ENCODE measurements at places on chromosomes 1 and 21.

GRCh38 chr1:113101588-113101987 is 28.6 kb downstream of the LRIG2 start:
- DNase-seq, result no peak

GRCh38 chr1:232428036-232428645 is 201.8 kb downstream of the SIPA1L2 start:
- no peak for DNase-seq

DNA sequence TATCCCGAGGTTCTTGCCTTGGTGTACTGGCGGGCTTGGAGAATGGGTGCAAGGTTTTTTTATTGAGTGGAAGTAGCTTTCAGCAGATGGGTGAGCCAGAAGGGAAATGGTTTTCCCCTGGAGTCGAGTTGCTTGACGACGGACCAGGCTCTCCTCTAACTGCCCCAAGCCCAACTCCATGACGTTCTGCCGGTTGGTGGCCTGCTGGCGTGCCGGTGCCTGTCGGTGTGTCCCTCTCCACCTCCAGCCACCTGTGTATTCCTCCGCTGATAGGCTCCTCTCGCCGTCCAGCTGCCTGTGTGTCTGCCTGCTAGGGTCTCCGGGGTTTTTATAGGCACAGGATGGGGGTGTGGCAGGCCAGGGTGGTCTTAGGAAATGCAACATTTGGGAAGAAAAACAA is 34.3 kb upstream of the PTGFRN start:
- no peak for DNase-seq

DNA sequence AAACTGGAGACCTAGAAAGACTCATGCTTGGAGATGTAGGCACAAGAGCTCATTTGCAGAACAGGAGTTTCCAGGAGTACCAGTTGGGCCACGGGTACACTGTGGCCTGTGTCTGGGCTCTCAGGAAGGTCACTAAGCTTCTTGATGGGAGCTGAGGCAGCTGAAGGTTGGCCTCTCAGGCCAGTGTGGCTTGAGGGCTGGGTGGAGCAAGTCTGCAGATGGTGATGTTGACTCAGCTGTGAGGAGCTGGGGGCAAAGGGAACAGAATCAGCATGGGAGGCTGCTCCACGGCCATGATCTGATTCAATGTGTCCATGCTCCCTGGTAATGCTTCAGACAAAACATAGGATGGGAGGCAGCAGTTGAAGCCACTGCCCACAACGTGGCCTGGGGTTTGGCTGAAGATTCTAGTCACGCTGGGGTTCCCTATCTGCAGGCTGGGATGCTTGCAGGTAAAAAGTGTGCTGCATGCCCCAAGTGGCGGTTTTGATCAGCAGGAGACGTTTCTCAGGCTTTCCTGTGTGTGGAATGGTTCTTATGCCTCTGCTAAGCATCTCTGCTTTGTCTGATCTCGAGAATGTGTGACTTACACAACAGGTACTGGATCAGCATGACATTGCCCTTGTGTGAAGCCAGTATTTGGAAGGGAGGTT is 15.4 kb upstream of the TENT5C start:
- no peak for DNase-seq

GRCh38 chr1:58778385-58779000 is 5.4 kb downstream of the JUN start:
- no peak for DNase-seq

DNA sequence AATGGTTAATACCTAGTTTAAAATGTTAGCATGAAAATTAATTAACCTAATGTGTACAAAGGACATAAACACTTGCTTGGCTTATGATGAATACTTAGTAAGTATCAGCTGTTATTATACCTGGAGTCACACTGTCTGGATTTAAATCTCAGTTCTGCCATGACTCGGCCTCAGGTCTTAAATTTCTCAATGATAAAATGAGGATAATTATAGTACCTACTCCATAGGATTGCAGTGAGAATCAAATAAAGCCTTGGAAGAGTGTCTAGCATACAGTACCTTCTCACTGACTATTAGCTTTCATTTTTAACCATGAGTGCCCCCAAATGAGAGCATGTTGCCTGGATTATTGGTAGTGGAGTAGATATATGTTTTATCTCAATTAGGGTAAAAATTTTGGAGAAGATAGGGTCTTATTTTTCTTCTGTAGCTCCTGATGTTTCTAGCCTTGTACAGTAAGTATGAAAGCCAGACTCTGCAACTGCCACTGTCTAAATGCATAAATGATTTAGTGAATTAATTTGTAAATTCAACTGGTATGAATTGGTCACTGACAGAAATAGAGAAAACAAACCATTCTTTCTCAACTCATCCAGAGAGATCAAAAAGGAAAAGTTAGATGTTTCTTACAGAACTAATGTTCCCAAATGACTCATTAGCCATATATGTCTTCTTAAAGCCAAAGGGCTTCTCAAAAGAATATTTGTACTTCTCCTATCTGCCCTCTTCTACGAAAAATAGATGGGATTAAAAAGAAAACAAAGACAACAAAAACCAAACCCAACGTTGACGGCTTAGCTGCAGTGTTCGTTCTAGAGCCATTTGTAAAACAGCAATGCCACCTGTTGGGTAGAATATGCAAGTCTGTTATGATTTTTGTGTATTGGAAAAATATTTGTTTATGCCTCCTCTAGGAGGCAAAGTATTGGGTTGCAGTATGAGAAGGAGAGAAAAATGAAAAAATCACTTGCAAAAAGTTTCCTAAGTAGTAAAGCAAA is 53.8 kb upstream of the MROH9 start:
- no peak for DNase-seq

DNA sequence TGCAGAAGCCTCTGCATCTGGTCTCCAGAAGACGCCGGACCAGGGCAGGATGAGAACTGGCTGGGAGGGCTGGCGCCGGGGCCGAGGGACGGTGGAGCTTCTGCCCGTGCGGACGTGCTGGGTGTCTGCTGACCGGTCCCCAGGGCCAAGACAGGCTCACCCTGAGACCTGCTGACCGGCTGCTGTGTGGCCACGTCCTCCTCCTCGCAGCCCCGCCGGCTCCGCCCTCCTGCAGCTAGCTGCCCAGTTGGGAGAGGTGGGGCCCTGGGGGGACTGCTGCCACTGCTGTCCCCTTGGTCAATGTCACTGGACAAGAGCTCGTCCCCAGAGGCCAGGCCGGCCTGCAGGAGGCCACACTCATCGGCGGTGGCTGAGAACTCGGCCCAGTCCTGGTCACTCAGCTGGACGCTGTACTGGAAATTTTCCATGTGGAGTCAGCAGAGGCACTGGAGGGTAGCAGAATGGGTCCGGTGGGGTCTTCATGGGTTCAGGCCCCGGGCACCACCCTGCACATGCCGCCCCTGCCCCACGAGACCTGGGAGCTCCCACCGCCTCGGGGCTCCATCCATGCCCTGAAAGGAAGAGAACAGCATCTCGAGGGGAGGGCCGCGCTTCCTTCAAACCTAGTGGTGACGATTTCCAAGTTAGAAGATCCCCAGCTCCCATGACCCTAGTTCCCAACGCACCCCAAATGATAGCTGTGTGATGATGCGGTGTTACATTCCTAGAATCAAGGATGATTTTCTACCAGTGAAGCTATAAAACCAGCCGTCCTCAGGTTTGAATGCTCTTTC is 1.1 kb downstream of the PERM1 start:
- no peak for DNase-seq

DNA sequence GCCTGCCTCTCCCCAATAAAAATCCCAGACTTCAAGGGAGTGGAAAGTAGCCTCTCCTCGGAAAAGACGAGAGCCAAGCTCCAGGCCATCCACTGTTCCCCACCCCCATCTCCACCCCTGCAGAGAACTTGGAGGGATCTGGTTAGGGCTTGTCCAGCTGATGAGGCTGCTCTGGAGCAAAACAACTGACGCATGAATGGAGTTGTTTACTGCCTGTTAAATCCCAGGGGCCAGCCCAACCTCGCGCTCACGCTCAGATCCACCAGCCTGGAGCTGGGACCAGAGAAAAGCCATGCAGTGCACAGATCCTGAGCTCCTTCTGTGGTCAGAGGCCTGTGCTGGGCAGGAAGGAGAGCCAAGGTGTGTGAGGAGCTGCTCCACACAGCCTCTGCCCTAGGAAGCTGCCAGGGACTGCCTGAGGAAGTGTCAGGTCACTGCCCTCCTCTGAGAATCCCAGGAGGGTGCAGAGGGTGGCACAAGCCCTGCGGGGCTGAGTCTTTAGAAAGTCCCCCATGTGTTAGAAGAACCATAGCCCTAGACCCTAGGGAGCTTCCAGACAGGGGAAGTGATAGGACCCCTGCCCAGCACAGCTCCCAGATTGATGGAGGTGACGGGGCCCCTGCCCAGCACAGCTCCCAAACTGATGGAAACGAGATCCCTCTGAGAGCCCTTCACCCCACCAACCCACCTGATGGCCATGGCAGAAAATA is 109.0 kb upstream of the IPO9 start:
- no peak for DNase-seq

DNA sequence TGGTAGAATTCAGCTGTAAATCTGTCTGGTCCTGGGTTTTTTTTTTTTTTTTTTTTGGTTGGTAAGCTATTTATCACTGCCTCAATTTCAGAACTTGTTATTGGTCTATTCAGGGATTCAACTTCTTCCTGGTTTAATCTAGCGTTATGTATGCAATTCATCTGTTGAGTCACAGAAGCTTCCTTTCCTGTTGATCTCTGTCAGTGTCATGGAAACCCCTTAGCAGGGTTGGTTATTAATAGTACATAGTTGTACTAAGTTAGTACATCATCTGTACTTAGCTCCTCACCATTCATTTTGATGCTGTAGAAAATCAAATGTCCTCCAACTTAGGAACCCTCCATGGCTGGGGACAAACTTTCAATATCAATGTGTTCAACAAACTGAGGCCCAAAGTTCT is 51.0 kb upstream of the BARHL2 start:
- no peak for DNase-seq

GRCh38 chr1:11886986-11887665 is 28.4 kb upstream of the NPPB start:
- DNase-seq, result no peak

DNA sequence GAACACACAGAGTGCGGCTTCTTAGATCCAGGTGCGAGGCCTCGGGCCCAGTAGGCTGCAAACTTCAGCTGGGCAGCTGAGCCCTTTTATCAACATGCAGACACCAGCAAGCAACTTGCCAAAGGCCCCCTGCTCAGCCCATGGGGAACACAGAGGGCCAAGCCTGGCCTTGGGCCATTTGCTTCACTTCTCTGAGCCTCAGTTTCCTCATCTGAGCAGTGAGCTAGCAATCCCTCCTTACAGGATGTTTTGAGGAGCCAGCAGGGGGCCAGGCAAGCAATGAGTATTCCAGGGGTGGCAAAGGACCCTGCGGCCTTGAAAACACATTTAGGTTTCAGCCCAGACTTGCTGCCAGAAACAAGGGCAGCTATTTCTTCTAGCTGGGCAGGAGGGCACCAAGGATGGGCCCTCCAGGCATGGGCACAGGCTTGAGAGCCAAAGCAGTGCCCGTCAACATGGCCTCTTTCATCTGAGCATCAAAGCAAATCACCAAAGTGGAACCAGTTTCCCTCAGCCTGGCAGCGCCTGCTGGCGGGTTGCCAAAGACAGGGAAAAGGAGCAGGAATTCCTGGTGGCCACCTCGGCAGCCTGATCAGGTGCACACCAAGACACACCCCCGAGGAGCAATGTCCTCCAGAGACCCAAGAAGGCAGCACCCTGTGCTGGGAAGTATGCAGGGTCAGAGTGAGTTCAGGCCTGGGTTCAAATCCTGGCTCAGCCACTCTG is 1.4 kb downstream of the MATN1 start:
- DNase-seq, result no peak

- no peak for DNase-seq
Measured at GRCh38 chr1:205422993-205423642, 1.3 kb upstream of the LEMD1 start.

DNA sequence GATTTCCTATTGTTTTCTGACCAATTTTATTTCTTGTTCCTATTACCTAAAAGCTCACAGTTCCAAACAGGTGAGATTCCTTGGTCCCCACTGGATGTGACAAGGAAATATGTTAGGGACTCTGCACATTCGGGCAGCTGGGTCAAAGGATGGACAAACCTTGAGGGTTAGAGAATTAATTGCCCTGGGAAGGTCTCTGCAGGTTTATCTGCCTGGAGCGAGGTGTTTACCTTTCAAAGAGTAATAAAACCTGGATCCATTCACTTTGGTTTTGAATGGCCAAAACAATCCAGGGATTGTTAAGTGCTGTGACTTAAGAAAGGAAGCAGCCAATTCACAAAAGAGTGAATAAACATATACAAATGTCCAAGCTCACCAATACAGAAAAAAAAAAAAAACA is 33.6 kb upstream of the RAB4A start:
- no peak for DNase-seq

DNA sequence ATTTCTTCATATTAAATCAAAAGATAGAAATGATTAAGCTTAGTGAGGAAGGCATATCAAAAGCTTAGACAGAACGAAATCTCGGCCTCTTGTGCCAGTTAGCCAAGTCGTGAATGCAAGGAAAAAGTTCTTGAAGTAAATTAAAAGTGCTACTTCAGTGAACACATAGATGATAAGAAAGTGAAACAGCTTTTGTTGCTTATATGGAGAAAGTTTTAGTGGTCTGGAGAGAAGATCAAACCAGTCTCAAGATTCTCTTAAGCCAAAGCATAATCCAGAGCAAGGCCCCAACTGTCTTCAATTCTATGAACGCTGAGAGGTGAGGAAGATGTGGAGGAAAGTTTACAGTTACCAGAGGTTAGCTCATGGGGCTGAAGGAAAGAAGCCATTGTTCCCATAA is 88.4 kb downstream of the ADGRL2 start:
- no peak for DNase-seq

DNA sequence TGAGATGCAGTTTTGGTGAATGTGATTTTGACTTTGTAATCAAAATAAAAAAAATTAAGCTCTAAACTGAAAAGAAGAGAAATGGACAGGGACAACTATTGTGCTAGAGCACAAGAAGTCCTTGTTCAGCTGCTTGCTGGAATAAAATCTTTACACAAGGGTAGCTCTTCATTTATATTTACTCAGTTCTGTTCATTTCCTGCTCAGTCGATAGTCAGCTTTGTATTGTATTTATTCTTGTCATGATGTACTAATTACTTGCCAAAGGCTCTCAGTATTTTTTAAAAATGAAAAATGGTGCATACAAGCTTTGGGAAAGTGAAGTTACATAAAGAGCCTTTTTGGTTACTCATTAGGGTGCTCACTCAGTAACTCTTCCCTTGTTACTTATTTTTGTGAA is 17.8 kb downstream of the F5 start:
- no peak for DNase-seq

- no peak for DNase-seq
Measured at GRCh38 chr1:184485751-184486723, 99.2 kb downstream of the C1orf21 start.

Measured in stimulated activated CD4-positive, alpha-beta T cell treated with anti-CD3 and anti-CD28 coated beads, Interleukin-1b, Interleukin-23, amount 100 ng/mL, for 48 hours (primary cell).